Left hindlimb (tissue), 1 donor: ENCODE measurements at places on chromosomes 3 and 15.

GRCh38 chr15:57866149-57866736 is 159.7 kb downstream of the POLR2M start:
- no peak for DNase-seq

DNA sequence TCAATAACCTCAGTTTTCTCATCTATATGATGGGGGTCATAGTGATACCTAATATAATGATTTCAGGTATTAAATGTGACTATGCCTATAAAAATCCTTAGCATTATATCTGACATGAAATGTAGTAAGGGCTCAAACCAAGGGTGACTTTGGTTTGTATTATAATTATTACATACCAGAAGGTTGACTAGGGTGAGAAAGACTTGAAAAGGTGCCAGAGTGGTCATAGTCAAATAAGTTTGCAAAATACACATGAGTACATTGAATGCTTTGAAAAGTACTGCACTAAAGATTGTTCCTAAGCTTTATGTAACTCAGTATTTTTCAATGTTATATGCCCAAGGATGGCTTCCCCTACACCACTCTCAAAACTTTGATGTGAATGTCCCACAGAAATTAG is 297.2 kb downstream of the ARPP21 start:
- DNase-seq: no peak

DNA sequence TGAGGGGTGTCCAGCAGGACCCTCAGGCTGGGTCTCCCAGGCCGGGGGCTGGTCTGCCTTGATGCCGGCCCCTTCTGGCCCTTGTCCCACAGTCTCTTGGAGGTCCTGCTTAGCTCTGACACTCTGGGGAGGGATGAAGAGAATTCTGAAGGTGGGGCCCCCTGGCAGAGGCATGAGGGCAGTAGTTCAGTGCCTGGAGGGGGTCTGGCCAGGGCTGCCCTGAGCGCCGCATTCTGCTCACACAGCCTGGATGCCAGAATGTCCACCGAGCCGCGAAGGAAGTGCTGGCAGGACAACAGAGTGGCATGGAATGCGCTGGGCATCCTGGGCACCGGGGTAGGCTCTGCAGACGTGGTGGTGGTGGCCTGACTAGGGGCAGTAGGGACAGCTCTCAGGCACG is 55.5 kb downstream of the SMAD6 start:
- no peak for DNase-seq

DNA sequence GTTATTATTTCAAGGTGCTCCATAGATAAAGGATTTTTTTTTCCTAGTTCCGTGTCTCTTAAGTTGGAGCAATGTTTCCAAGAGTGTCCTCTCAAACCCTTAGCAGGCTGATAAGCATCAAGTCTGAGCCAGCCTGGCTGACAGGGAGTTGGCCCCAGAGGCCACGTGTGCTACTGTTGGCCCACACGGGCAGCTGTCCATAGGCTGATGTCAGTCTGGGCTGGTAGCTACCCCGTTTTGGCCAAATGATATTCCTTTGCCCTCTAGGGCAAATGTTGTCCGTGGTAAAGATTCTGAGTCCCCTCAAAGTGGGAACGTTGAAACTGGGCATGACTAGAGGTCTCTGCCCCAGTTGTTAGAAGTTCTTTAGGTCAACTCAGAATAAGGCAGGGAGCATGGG is 99.4 kb downstream of the FLNB start:
- DNase-seq: no peak

GRCh38 chr3:181488536-181488935 is 223.2 kb upstream of the SOX2 start:
- no peak for DNase-seq

- no peak for DNase-seq
Measured at GRCh38 chr3:136255672-136256406, 5.7 kb downstream of the PCCB start.

DNA sequence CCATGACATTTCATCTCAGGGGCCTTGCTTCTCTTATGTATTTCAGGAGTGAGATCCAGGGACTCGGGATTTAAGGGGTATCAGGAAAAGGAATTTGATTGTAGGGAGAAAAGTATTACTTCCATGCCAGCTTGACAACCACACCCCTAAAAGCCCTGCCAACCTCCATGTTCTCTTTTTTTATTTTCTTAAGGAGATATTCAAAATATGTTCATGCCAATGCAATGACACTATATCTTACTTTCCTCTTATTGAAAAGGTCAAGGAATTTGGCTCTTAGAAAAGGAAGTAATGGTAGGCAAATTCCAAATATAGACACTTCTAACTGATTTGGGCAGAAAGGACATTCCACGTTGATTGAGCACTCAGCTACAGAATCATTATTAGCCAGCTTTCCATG is 407.5 kb upstream of the NECTIN3 start:
- DNase-seq: no peak

GRCh38 chr15:75666823-75667501 is 19.2 kb downstream of the SNX33 start:
- DNase-seq: peak; percentile 85

DNA sequence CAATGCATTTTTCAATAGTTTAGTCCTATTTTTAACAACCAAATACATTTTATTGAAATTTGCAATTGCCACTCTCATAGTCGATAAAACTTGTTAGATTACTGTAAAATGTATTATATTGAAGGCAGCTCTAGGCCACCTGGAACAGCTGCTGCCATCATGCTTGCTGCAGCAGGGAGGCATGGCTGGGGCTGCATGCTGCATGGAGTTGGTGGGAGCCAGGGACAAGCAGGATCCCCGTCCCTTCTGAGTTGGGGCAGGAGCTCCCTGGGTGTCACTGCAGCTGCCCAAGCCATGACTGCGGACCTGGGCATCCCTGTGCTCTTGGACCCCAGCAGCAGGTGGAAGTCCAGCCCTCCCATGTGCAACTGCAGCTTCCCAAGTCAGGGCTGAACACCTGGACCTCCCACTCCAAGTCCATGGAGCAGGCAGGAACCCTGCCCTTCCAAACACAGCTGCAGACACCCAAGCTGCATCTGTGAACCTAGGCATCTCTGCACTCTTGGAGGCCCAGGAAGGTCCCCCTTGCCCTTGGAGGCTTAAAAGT is 742.0 kb downstream of the ZBBX start:
- DNase-seq: no peak

DNA sequence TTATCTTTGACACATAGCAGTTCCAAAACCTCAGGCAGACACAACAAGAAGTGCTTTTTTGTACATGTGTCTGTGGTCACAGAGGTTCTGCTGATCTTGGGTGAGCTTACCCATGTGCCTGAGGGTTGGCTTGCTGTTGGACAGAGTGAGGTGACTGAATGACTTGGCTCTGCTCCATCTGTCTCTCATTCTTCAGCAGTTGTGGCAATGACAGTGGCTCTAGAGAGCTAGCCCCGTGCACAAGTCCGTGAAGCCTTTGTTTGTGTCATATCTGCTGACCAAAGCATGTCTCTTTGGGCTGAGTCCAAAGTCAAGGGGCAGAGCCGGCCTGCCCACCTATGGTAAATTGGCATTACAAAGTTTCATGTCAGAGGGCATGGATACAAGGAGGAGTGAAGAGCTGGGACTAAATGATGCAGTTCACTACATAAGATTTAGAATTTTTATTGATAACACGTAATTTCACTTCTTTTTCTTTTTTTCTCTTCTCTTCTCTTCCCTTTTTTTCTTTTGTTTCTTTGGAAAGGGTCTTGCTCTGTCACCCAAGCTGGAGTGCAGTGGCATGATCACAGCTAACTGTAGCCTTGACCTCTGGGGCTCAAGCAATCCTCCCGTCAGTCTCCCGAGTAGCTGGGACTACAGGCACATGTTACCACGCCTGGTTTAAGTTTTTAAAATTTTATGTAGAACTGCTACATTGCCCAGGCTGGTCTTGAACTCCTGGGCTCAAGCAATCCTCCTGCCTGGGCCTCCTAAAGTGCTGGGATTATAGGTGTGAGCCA is 77.9 kb downstream of the ITPR1 start:
- DNase-seq: no peak
